T-cell (primary cell): ENCODE measurements at places on chromosomes 12 and 14.

DNA sequence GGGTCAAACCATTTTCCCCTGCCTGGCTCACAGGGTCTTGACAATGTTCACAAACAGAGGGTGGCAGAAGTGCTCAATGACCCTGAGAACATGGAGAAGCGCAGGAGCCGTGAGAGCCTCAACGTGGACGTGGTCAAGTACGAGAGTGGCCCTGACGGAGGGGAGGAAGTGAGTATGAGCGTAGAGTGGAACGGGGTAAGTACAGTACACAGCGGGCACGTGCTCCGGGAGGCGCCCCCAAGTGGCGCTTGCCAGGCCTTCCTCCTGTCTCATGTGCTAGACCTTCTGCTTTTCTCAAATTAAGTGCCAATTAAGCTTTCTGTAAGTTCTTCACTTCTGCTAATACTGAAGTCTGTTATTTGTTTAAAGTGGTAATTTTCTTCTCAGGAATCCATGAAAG is 35.9 kb downstream of the XRCC3 start:
- no peaks in the 10 kb centered on the region for H3K4me1 ChIP-seq
- peaks cover 80% of the 10 kb centered on the region for H3K36me3 ChIP-seq
- H3K27me3 ChIP-seq, result no peaks in the 10 kb centered on the region
- no peak overlapping the region for H3K27ac ChIP-seq

- H3K27ac ChIP-seq, result no peak overlapping the region
- DNase-seq, result no peak
- H3K4me3 ChIP-seq, result no peak overlapping the region
- H3K4me1 ChIP-seq, result no peaks in the 10 kb centered on the region
These were observed 335.5 kb upstream of the SFSWAP start for GRCh38 chr12:131375261-131375971.

- H3K4me1 ChIP-seq, result no peaks in the 10 kb centered on the region
- H3K4me3 ChIP-seq, result no peak overlapping the region
- H3K36me3 ChIP-seq, result no peaks in the 10 kb centered on the region
- DNase-seq, result no peak
- peaks cover 3% of the 10 kb centered on the region for H3K27me3 ChIP-seq
These were observed 65.0 kb upstream of the SINHCAF start for GRCh38 chr12:31390991-31391390.

DNA sequence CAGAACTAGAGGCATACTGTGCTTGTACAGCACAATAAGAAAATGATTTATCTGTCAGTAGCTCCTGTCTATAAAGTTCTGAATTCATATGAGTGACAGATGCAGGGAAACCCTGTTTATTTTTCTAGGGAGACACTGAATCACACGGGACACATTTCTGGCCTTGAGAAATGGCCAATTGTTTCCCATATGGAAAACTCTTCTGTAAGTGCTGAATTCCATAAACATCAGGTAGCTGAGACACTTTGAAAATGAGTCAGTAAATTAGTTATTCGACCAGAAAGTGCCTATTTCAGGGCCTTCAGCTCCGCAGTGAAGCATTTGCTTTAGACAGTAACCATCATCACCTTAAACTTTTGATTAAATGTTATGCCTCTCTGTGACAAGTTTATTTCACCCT is 184.4 kb downstream of the TMEM132D start:
- H3K27me3 ChIP-seq, result no peaks in the 10 kb centered on the region
- DNase-seq, result no peak
- H3K36me3 ChIP-seq, result no peaks in the 10 kb centered on the region
- H3K4me1 ChIP-seq, result no peaks in the 10 kb centered on the region
- H3K27ac ChIP-seq, result no peak overlapping the region

GRCh38 chr12:80186727-80187217 is 87.4 kb downstream of the OTOGL start:
- no peak overlapping the region for H3K27ac ChIP-seq
- H3K4me3 ChIP-seq, result no peak overlapping the region
- H3K4me1 ChIP-seq, result no peaks in the 10 kb centered on the region
- H3K36me3 ChIP-seq, result no peaks in the 10 kb centered on the region

- no peak for DNase-seq
- H3K27me3 ChIP-seq, result no peaks in the 10 kb centered on the region
- H3K4me1 ChIP-seq, result no peaks in the 10 kb centered on the region
These were observed 7.4 kb downstream of the GLIPR1L1 start for GRCh38 chr12:75341873-75342272.
